ENCODE measurements at places on chromosomes 7 and 10.

DNA sequence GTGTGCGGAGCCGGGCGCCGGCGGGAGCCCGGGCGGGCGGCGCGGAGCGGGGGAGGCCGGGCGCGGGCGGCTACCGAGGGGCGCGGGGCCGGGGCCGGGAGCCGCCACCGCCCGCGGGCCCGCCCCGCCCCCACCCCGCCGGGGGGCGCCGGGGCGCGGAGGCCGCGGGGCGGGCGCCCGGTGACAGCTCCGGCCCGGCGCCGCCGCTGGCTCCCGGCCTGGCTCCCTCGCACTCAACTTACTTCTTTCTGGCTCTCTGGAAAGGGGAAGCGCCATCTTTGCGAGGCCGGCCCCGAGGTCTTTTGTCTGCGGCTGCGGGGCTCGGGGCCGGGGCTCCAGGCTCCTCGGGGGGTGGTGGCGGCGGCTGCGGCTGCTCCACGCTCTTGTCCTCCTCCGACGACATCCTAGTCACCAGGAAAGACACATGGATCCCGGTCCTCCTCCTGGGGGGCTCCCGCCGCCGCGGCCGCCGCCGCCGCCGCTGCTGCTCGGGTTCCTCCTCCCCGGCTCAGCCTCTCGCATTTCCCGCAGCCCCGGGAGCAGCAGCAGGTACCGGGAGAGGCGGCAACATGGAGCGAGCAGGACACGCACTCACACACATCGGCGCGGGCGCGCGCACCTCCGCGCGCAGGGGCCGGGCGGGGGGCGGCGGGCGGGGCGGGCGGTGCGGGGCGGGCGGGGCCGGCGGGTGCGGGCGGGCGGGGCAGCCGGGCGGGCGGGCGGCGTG is at the start of gene KMT2C:
KMT2C (minus strand) TSS at position 620 of the 727 bp plus-strand sequence; CDS start at position 403, 217 bp downstream.
- DNase-seq = peak; percentile 58

DNA sequence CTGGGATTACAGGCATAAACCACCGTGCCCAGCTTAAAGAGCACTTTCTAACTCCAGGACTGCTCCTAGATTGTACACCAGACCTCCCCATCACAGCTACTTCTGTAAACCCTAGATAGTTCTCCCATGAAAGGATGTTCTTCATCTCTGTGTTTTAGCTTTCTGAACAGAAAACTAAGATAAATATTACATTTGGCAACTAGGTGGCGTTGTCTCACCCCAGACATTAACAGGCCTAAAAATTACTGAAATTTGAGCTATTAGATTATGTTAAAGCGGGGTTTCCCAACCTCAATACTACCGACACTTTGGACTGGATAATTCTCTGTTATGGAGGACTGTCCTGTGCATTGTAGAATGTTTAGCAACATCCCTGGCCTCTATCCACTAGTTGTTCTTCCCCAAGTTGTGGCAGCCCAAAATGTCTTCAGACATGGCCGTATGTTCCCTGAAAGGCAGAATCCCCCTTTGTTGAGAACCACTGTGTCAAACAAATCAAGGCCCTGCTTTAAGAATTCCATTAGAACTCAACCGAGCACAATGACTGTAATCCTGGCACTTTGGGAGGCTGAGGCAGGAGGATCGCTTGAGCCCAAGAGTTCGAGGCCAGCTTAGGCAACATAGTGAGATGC is 19.1 kb downstream of the ATOH7 start:
- peak; percentile 73 for DNase-seq

DNA sequence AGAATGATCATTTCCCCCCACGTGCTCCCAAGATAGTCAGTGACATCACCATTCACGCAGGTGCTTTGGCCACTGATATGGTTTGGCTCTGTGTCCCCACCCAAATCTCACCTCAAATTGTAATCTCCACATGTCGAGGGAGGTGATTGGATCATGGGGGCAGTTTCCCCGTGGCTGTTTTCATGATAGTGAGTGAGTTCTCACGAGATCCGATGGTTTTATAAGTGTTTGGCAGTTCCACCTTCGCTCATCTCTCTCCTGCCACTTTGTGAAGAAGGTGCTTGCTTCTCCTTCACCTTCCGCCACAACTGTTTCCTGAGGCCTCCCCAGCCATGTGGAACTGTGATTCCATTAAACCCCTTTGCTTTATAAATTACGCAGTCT is 205.4 kb upstream of the SH2B2 start:
- no peak for DNase-seq

- DNase-seq = no peak
These were observed 221.5 kb upstream of the GHITM start for GRCh38 chr10:83917537-83918506.

DNA sequence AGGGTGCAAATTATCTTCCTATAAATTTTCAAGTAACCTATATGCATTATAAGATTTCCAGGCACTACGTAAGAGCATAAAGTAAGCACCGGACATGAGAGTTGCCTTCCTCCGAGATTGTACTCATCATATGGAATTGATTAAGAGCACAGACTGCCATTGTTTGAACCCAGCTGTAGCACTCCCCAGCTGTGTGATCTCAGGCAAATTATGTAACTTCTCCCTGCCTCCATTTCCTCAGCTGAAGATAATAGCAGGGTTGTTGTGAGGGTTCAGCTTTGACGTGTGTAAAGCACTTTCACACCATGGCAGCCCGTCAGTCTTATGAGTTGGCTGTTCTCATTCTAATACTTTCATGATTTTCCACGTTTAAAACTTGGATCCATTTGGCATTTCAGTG is 122.6 kb downstream of the ITIH5 start:
- no peak for DNase-seq

DNA sequence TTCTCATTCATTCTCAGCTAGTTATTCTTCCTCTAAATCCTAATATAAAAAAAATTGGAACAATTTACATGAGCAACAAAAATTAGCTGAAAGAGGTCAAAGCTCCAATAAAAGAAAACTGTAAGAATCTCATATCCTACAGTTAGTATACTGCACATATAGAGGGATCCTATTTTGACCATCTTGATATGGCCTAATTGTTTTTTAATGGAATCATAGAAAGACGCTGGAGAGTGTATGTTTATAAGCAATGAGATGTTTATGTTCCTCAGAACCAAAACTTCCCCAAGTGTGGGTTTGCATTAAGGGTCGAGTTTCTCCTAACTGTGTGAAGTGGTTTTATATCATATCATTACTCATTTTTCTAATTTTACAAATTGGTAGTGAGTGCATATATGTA is 102.5 kb downstream of the VIM start:
- DNase-seq = no peak

DNA sequence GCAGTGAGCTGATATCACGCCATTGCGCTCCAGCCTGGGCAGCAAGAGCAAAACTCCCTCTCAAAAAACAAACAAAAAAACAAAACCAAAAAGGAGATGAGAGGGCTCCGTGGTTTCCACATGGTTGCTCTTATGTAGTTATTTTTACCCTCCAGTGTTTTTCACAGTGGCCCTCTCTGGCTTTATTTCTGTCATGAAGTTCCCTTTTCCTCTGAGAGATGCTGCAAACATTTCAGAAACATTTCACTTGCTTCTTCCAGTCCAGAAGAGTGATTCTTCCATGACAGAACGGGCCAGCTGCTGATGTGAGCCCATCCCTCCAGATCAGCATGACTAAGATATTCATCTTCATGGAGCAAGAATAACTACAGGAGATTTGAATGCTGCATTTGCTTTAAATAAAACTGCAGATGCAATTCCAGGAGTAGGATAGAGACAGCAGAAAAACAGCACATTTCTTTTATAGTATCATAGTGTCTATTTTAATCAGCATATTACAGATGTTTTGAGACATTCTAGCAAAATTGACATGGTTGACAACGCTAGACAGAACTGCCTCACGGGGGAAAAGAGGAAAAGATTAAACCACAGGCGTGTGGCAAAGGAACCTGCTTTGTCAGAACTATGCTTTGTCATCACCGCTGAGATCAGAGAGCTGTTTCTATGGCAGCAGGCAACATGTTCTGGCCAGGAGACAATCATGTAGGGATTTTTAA is 40.3 kb downstream of the NRCAM start:
- peak; percentile 83 for DNase-seq

DNA sequence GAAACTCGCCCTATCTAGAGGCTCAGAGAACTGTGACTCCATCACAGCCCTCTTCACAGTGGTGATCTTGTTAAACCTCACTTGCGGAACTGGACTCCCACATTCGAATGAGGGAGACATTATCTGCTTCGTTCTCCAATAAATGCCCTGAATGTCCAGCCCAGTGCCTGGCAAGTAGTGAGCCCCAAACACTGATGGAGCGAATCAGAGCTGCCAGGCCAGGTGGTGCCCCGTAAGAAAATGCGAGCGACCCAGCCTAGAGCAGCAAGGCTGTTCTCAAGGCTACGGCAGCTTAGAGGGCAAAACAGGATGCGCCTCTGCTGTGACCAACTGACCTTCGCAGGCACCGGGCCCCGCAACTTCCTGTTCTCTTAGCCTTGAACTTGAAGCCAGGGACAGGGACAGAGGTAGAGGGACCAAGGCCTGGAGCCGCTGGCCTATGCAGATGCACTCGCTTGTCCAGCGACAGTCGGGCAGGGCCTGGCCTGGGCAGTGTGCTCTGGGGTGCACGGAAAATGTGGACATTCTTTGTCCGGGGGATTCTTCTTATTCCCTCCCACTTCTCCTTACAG is 217.6 kb downstream of the TCERG1L start:
- no peak for DNase-seq

DNA sequence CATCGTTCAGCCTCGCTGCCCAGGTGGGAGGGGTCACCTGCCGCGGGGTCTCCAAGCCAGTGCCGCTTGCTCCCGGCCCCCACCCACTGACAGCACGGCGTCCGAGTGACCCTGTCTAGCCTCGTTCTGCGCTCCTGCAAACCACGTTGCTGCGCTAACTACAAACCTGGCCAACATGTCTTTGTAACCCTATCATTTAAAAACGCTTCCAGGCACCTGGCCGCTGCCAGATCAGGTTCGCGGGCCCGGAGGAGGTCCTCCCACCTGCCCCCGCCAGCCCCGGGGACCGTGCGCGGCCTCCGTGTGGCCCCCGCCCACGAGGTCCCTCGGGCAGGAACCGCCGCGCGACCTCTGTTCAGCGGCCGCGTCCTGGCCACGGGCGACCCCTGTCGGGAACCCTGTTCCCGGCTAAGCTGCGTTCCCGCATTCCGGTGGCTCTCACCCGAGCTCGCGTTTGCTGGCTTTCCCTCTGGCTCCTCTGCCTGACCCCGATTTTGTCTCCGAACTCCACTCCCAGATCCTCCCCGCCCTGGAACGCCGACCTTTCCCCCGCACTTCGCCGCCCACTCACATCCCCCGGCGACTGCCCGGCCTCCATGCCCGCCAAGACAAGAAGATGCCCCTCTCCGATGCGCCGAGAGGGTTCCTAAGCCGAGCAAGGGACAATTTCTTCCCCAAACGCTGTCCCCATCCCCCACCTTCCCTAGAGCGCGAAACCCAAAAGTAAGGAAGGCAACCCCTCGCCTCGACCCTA is 2.4 kb downstream of the SFMBT2 start:
- no peak for DNase-seq

DNA sequence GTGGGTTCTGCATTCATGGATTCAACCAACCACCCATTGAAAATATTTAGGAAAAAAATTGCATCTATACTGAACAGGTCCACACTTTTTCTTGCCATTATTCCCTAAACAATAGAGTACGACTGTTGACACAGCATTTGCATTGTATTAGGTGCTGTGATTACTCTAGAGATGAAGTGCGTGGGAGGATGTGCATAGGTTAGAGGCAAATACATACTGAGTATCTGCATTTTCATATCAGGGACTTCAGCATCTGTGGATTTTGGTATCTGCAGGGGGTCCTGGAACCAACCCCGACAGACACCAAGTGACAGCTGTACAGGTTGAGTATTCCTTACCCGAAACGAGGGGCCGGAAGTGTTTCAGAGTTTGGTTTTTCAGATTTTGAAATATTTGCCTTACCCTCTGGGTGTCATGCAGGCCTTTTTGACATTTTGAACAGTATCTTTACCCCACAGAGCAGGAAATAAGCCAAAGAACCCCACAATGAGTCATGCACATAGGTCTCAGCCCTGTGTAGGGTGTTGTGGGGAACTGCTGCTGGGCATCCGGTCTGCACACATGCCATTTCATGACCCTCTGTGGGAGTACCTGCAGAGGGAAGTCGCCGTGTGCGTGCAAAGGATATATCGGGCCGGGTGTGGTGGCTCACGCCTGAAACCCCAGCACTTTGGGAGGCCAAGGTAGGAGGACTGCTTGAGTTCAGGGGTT is 14.5 kb downstream of the NUDT5 start:
- DNase-seq = peak; percentile 66

DNA sequence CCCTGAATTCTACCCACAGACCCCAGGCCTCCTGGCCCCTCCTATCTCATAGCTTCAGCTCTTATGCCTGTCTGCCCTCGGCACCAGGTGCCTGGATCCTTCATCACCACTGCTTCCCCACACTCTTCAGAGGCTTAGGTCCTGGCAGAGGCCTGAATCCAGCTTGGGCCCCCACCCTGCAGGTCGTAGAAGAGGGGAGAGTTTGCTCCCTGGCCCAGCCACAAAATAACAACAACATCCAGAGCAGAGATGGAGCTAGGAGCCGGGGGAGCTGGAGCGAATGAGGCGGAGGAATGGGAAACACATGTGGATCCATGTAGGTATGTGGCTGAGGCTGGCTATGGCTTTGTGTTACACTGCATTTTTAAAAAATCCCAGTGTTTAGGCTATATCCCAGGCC is 7.8 kb upstream of the OPN4 start:
- DNase-seq = no peak

DNA sequence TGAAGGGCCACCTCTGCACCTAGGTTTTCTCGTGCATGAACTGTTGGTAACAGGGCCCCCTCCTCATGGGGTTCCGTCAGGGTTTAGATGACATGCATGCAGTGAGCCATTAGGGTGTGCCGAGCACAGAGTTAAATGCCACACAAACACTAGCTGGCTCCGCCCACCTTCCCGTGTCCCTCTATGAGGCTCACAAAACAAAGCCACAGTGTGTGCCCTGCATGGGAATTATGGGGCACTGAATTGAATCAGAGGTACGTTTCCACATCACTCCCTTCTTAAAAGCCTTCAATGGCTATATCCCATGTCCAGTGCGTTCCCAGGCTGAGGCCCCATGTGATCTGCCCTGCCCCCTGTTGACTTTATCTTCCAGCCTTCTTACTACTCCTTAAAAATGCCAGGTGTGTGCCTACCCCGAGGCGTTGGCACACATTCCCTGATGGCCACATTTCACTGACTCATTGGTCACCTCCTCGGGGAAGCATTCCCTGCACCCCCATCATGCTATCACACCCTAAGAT is 35.7 kb downstream of the GSDME start:
- DNase-seq = no peak

- DNase-seq = no peak
These were observed 754.6 kb downstream of the AUTS2 start for GRCh38 chr7:70352906-70353305.

DNA sequence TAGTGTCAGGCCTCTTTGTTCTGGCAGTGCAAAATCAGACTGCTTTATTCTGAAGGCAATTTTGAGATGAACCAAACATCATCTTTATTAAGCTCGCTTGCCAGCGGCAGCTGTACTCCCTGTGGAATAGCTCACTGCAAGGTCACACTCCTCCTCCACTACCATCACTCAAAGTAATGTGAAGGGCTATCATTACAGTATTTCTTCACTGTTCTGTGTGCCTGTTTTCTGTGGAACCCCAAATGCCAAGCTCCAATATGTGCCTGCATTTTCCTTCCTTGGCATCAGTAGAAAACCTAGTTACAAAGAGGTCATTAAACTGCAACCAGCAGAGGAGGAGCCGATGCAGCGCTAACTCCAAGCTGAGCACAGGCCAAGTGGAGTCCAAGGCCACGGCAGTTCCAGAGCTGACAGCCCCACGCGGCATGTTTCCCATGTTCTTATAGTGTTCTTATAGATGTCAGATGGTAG is 21.4 kb downstream of the BCCIP start:
- DNase-seq = no peak

- DNase-seq = peak; percentile 26
These were observed 1.0 kb downstream of the SEPHS1 start for GRCh38 chr10:13347043-13347499.
